ENCODE measurements at places on chromosomes 6 and 20.

- DNase-seq: no peak
These were observed 60.2 kb downstream of the GNAS-AS1 start for GRCh38 chr20:58790454-58790853.

DNA sequence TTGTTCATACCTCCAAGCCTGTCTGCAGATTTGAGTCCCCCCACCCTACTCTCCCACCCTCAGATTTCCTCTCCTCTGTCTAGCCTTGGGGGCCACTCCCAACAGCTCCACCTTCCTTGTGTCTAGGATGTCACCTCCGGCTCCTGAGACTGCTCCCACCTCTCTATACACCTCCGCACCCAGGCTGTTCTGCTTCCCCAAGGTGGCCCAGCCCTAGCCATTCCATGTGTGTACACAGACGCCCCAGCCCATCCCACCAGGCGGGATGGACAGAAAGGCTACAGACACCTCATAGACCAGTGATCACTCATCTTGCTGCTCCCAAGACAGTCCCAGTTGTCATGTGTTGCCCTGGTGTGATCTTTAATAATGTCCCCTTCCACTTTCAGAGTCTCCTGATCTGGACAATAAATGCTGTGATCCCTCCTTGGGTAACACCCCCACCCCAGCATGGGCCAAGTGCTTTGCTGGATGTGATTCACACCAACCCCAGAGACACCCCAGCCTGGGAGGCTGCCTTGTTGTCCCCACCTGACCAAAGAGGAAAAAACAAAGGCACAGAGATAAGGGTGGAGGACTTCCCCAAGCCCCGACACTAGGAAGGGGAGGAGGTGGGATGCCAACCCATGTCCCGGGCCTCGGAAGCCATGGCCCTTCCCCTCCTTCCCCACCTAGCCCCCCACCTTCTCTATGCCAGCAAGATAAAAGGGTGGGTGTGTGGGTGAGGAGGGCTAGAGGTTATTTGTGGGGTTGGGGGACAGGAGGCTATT lies 36.1 kb downstream of the MDFI start:
- no peak for DNase-seq

- no peak for DNase-seq
These were observed 142.6 kb downstream of the MRPL14 start for GRCh38 chr6:43984442-43985321.

- DNase-seq: no peak
These were observed 100.1 kb downstream of the MYB start for GRCh38 chr6:135281227-135281626.

GRCh38 chr20:14507711-14508110 lies 170.3 kb upstream of the FLRT3 start:
- DNase-seq: no peak

DNA sequence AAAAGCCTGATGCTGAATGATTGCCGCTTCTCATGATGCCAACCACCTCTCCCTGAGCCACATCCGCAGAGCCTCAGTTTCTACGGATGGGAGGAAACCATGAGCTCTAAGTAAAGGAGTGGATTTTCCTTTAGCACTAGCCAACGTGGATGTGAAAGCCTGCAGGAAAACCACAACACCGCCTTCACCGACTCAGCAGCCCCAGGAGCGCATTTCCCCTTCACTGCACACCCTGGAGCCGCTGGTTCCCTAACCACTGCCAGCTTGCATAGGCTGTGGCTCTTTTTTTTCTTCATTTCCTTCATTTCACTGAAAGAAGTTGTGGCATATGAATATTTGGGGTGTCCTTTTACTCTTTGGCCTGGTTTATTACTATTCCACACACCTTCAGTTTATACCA lies 50.5 kb upstream of the SSTR4 start:
- DNase-seq: no peak

DNA sequence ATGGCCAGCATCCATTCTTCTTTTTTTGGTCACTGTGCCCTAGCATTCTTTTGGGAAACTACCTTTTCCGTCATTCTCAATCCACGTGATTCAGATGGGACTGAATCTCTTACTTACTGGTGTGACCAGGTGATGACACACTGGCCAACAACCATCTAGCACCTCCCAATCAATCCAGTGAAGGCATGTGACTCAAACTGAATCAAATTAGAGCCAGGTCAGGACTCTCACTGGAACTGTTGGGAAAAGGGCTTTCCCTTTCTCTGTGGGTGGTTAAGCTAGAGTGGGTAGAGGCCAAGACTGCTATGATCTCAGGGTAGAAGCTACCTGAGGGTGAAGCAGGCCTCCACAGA lies 36.2 kb upstream of the ZMYND8 start:
- no peak for DNase-seq

- no peak for DNase-seq
These were observed 99.8 kb downstream of the DACT2 start for GRCh38 chr6:168219804-168220203.

DNA sequence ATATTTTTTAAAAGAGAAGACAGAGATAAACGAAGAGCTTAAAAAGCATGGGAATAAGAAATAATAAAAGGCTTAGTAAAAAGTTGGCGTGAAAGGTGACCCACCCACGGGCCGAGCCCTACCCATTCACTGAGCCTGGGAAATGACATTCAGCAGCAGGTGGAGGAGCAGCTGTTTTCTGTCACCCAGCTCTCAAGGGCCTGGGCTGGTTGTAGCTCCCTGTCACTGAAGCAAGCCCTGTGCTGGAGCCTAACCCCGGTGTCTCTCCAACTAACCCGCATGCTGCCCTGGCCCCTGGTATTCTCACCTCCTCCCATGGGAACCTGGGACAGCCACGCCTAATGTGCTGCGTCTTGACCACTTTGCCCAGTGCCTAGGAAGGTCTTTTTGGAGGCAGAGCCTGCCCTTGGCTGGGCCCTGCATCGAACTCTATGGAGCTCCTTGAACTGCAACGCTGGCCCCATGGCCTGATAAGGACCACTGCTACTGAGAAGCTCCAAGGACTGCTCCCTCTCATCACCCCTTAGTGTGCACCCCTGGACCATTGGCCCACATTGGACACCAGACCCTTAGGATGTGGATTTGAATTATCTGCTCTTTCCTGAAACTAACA lies 68.8 kb upstream of the IYD start:
- DNase-seq: no peak

- DNase-seq: no peak
These were observed 102.8 kb downstream of the SYCP2 start for GRCh38 chr20:59830665-59831023.

- no peak for DNase-seq
These were observed 199.1 kb upstream of the RUNX2 start for GRCh38 chr6:45129051-45129450.

DNA sequence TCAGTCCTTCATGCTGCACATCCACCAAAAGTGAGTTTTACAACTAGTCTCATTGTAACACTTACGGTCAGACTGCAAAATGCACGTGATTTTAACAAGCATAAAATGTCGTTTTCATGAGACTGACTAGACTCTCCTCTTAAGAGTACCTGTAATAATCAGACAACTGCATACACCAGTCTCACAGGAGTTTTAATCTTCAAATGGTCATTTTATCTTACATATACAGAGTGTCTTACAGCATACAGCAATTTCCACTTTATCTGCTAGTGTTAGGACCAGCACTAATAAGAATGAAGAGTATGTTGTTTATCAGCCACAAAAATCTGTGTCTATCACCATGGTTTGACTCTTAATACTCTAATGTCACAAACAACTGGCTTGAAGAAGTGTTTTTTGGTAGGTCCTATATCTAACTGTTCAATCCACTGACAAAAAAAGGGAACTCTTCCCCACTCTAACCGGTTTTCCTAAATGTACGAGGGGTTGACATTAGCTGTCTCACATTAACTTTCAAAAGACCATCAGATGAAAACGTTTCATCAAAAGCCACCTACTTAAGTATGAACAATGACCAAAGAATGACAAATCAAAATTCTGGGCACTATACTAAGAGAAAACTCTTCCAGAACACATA lies 1.5 kb upstream of the ASF1A start:
- no peak for DNase-seq

DNA sequence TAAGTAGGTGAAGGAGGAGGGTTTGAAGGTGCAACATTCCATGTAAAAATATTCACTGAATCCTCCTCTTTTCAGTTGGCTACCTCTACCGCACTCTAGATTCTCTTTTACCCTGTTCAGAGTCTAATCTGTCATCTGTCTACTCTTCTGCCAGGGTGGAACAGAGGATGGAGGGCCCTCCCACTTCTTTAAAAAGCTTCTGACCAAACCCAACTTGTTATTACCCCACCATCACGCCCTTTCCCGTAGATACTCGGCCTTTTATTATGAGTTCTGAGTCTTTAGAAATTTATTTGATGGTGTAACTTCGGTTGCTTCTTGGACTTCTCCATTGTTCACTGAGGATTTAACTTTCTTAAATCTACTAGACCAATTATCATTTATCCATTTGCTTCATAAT lies 11.7 kb downstream of the STX11 start:
- no peak for DNase-seq

DNA sequence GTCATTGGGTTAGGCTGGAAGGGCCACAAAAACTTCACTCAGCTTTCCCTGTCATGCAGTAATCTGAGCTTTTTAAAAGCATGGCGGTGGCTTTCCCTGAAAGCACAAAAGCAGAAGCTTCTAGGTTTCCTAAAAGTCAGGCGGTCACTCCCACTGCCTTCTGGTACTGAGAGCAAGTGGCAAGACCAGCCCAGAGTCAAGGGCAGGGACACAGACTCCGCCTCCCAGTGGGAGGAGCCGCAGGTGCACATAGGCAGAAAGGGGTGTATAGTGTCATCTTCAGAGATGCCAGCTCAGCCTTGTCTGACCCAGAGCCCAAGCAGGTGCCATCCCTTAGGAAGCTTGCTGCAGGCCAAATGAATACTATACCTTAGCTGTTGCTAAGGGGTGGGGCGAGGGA lies 18.0 kb upstream of the PACSIN1 start:
- no peak for DNase-seq

- no peak for DNase-seq
These were observed 28.8 kb downstream of the TFAP2C start for GRCh38 chr20:56657879-56658278.

GRCh38 chr6:56814802-56815201 lies 140.1 kb upstream of the BEND6 start:
- DNase-seq: no peak

DNA sequence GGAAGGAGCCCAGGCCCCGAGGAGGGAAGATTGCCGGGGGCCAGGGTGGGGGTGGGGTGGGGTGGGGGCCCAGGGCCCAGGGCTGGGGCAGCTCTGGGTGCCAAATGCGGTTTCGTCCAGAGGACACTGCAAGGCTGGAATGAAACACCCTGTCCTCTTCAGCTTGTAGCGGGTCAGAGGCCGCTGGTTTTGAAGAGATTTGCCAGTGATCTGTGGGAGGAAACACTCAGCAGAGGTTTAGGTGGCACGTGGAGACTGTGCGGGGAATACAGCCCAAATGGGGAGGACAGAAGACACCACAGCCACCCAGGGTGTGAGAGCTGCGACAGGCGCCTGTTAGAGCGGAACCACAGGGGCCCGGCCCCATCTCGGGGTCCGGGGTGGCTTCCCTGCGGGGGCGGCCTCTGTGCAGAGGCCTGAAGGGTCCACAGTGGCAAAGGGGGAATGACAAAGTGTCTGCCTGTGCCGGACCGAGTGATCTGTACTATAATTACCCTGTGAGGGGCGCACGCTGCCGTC lies 29.2 kb downstream of the FRMD1 start:
- DNase-seq: no peak

DNA sequence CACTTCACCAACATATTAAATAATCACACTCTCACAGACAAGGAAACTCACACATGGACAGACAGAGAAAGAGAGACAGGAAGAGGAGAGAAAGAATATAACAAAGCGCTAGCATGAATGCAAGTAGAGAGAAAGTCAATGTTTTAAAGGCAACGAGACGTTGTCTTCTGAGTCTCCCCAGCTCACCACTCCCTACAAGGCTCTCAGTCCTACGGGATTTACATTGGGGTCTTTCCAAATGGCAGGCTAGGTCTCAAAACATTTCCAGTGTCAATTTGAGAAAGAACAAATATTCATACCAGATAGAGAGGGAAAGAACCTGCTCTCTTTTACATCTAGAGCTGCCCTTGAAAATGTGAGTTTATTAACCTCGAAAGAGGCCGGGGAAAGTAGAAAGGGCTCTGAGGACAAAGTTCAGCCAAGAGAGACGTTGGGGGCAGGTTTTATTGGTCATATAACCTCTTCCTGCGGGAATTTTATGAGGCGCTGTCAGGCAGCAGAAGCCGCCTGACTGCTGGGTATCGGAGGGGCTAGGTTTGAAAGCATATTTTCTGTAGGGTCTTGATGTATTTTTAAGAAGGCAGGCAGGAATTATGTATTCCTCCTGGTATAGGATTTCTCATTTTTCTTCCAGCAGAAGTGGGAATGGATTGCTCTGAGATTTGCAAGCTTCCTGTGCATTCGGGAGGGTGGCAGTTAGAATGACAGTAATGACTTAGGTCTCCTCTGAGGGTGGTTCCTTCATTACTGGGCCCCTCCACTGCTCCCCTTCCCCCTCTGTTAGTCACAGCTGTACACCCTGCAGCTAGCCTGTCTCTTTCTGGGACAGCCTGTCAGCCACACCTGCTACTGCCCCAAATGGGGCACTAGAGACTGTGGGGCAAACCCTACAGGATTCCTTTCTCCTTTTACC lies 34.4 kb upstream of the KIF16B start:
- no peak for DNase-seq

DNA sequence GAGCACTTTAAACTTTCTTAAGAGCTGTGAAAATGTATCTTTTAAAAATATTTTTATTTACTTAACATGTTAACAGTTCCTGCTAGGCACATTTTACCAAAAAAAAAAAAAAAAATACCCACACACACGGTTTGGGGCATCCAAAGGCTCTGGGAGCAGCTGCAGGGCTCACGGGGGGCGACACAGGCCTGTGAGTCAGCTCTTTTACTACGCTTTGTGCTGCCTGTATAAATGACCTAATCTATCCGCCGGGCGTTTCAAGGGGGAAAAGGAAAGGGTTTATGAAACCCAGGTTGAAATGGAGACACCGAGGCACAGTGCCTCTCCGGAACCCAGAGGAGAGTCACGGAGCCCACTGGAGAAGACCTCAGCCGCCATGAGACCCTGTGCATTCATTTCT lies 40.4 kb downstream of the DLL1 start:
- DNase-seq: no peak

GRCh38 chr6:50369996-50370395 lies 320.3 kb upstream of the DEFB112 start:
- no peak for DNase-seq

GRCh38 chr6:99424761-99425646 lies at the start of gene PNISR:
PNISR (minus strand) TSS chr6:99425308; CDS start chr6:99414659, 10,649 bp downstream.
- peak; percentile 76 for DNase-seq

DNA sequence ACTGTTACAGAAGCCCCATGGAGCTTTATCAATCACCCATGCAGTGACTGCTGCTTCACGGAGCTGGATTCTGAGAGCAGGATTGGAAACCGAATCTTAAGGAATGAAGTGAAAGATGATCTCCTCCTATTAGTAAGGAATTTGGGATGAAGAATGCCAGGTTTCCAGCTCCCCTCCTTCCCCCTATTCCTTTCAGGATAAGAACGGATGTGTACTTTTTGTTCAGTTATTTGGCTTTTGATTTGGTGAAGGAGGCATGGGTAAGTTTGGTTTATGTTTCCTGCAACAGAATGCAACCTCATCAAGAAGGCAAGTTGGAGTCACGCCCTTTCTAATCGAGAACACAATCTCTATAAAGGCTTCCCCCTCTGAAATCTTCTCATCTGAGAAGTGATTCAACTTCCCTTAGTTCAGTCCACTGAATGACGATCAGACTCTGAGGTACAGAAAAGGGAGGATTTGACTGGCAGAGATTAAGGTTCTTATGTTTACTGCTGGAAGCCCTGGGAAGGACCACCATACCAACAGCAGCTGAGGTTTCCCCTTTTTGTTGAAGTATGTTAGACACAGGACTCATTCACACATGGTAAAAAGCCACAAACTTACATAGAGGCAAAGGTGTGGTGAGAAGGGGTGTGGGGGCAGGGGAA lies 5.5 kb downstream of the ELMO2 start:
- no peak for DNase-seq

Data from stimulated activated CD8-positive, alpha-beta memory T cell treated with anti-CD3 and anti-CD28 coated beads, Interleukin-2, amount 100 ng/mL, for 48 hours (primary cell).